ENCODE measurements at places on chromosomes 11 and 22. TPM values are rescaled to one million over a fixed set of nuclear protein-coding genes. Genes with fewer than 3 reads are reported as not detected.

HEPACAM gene
- not detected for total RNA-seq

GRCh38 chr11:47105974-47106373 is 70.7 kb downstream of the ARFGAP2 start:
- no peak for DNase-seq

DNA sequence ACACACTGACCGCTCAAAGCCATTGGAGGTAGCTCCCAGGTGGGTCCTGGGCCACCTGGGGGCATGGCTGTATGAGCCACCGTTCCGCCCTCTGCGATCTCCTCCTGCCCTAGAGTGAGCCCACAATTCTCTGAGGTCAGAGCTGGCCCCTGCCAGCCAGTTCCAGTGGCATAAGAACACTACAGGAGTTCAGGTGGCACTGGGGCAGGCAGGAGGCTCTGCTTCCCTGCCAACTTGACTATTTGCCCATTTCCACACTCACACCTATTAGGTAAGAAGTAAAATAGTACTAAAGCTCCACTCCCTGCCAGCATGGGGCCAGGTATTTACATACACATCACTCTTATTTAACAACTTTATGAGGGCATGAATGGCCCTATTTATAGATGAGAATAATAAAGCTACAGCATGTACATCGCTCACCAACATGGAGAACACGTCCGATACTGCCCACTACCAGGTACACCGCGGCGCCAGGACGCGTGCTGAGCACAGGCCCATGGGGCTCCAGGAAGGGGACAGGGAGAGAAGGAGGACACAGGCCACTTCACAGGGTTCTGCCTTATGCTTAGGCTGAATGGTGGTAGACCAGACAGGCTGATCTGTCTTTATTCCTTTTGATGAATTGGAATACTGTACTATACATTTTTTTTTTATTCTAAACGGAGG is 26.2 kb downstream of the PISD start:
- no peak for DNase-seq

GRCh38 chr11:130150790-130151189 is 8.8 kb upstream of the ST14 start:
- DNase-seq = no peak

SPI1 gene
- total RNA-seq = not detected

TREH gene
- total RNA-seq = not detected

All from activated CD4-positive, alpha-beta memory T cell treated with anti-CD3 and anti-CD28 coated beads, Interleukin-2, amount 10 ng/mL, durations not matched to agents 7 days and 5 days (primary cell).